ENCODE measurements at places on chromosomes 5 and 9.

DNA sequence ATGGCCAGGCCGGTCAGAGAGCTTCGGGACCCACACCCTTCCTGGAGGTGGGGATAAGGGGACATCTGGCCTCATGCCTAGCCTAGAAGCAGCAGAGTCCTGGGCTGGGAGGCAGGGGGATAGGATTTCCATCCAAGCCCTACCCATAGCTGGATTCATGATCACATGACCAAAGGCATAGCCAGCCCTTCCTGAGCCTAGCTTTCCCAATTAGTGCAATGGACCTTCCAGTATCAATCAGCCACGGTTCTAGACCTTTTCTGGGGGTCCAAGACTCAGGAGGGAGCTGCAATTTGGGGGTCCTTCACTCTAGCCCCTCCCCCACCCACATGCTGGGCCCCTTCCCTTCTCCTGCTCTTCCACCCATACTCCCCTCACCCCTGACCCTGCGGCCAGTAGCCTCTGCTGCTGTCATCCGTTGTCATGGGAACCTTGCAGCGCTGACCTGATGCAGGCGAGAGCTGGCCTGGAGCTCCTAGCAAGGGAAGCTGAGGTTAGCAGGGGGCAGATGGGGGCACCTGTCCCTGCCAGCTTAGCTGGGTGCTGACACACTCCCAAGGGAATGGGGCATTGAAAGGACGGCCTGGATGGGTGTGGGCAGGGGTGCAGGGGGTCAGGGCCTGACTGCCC, 44.6 kb downstream of the CXXC5 start:
- DNase-seq, result no peak

- DNase-seq, result no peak
Measured at GRCh38 chr5:150626853-150627276, 13.6 kb upstream of the SYNPO start.

DNA sequence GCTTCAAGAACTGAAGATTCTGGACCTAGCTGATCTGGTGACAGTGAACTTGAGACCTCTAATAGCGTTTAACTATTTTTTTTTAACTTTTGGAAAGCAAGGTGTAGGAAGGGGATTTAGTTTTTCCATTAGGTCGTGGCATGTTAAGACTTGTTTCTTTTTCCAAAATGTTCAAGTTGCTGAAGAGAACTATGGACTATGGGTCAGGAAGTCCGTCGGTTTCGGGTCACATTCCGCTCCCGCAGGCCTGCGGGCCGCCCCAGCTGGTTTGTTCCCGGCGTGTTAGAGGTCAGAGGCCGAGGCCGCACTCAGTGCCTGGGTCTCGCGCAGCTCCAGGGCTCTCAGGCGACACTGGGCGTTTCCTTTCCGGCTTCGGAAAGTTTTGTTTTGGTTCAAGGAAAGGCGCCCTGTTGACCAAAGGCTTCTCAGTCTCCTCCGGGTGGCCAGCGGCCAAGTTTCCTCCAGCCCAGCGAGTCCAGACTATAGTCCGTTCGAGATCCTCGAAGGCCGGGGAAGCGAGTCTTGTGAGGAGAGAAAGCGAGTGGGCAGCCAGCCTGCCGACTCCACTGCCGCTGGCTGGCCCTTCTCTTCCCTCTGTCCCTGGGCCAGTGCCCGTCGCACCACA, 586 bp upstream of the FCHO2 start:
- no peak for DNase-seq

DNA sequence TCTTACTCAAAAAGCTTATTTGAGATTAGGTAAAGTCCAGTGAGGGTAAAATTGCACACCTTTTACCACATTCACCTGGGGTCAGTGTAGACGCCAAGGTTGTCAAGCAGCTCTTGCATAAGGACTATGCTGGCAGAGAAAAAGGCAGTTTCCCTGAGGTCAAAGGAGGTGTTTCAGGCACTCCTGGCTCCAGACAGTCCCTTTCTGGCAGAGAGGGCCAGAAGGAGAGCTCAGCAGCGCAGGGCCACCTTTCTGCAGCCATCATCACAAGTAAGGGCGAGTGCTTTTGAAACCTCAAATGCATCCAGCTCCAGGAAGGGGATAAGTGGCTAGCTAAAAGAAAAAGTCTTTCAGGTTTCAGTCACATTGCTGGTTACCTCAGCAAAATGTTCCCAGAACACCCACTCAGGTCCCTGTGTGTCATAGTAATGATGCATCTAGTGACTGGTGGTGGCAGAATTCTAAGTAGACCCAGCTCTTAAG, 16.7 kb upstream of the IL13 start:
- DNase-seq, result no peak

DNA sequence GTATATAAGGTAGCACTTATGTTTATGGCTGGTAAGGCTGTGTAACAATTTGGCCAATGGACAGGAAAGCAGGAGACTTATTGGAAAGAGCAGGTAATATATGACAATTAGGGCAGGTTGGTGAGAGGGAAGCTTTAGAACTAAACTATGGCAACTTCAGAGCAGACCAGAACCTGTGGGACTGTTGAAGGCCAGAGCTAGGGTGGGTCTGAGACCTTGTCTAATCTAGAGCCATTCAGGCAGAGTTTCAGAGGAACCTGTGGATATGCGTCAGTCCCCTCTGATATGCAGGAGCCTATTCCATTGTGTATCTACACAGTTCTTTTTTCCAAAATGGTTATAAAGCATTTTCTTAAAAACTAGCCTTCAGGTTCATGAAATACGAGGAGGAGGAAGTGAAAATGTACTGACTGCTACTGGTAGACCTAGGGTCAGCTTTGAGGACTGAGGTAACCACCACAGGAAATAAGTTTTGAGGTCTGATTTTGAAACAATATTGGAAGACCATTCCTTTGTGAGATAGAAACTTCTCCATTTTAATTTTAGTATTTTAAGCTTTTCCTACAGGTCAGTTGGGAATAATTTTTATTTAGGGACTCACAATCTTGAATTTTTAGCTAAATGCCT, 37.6 kb downstream of the ELL2 start:
- no peak for DNase-seq

DNA sequence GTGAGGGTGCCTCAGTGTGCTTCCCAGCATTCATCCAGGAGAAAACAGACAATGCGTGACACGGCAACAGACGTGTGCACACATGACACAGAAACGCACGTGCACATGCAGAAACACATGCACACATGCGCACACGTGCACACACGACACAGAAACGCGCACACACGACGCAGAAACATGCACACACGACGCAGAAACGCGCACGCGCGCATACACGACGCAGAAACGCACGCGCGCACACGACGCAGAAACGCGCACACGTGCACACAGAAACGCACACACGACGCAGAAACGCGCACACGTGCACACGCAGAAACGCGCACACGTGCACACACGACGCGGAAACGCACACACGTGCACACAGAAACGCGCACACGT, 16.5 kb downstream of the TPPP start:
- no peak for DNase-seq

DNA sequence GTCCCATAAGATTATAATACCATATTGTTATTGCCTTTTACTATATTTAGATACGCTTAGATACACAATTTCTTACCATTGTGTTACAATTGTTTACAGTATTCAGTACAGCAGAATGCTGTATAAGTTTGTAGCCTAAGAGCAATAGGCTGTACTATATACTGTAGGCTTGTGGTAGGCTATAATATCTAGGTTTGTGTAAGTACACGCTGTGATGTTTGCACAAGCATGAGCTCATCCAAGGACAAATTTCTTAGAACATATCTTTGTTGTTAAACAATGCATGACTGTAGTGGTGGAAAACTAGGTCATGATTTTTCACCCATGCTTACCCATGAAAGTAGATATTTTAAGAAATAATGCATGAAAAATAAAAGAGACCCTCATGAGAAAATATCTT, 509.4 kb upstream of the CDH18 start:
- DNase-seq, result no peak

DNA sequence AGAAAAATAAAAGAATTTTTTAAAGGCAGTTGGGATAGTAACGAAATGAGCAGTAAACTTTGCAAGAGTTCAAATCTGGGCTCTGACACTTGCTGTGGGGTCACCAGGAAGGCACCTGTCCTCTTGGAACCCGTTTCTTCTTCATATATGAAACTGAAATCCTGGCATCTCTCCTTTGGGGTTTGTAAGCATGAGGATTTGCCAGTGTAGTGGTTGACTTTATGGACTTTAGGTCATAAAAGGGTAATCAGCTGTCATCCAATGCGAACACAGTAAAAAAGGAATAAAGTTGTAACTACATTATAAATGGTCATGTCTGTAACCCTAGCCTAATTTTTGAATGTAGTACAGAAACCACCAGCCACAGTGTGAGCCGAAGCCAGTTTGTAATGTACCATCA, 1.3 kb downstream of the RAB14 start:
- no peak for DNase-seq

GRCh38 chr9:80143899-80144298, 572.1 kb downstream of the TLE4 start:
- DNase-seq, result no peak

GRCh38 chr9:32524892-32525708, 896 bp downstream of the RIGI start:
- no peak for DNase-seq

DNA sequence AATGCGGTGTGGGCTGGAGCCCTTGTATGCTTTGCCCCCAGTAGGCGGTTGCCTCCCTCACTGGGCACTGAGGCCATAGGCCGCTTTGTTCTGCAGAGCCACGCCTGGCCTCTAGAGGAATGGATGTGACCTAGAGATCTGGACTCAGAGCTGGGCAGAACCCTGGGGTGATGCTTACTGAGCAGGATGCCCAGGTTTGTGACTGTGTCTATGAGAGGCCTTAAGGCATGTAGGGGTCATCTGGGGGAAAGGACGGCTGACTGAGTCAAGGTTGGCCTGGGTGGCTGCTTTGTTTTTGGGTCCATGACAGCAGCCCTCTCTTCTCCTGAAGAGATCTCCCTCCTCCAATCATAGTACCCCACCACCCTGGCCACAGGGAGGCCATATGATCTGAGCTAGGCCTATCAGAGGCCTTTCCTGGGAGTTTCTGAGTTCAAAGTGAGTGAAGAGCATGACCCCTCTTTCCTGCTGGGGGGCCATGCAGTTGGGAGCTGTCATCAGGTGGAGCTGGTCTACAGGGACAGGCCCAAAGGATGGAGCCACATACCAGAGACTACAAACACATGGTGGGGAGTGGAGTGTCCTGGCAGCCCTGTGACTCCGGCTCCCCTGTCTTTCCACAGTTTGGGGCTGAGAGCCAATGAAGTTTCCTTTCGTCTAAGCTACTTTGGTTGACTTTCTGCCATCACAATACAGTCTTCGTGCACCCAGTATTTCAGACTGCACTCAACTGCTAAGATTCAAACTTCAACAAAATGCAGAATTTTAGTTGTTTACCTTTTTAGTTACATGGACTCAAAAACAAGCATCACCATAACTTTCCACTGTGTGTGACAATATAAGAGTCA, 165.4 kb downstream of the AUH start:
- DNase-seq, result no peak

DNA sequence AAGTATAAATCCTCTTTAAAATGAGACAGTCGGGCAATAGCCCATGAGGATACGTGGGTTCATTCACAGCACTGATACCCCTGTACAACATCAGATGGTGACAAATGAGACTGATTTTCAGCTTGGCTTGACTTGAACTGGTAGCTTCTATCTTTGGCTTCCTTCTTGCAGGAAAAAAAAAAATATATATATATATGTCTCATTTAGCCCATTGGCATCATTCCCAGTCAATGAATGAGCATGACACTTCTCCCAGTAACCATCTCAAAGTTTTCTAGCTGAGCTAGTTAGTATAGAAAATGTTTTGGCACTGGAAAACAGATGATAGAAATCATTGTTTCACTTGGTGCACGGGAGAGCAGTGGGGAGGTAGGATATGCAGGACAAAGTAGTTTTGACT, 222.5 kb upstream of the TAS2R1 start:
- DNase-seq, result no peak

Data from Panc1 (cell line).